ENCODE measurements at places on chromosomes 5 and 9. TPM values are rescaled to one million over a fixed set of nuclear protein-coding genes. Genes with fewer than 3 reads are reported as not detected.

DNA sequence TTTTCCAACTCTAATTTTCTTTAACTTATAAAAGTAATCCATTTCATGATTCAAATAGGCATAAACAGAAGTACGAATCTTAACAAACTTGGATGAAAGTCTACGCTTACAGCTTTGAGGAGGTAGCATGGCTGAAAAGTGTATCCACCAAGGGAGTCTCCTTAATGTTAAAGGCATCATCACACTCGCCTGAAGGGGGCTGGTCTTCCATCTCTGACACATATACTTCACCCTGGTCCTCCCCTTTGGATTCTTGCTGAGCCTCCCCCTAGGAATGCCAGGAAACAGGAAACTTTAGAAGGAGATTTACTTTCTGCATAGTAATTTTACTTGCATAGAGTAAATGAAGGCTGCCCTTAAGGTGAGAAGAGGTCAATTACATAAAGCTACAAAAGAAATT, 10.3 kb upstream of the NME5 start:
- H3K27ac ChIP-seq = no peak overlapping the region
- H3K4me3 ChIP-seq = no peak overlapping the region
- H3K36me3 ChIP-seq = no peaks in the 10 kb centered on the region

NSD1 gene
- 108 TPM for total RNA-seq

- peaks cover 2% of the 10 kb centered on the region for H3K27me3 ChIP-seq
- H3K36me3 ChIP-seq = no peaks in the 10 kb centered on the region
- peaks cover 10% of the 10 kb centered on the region for H3K4me1 ChIP-seq
- no peak for DNase-seq
- no peak overlapping the region for H3K27ac ChIP-seq
Measured at GRCh38 chr5:90131383-90132133, 278.0 kb downstream of the CETN3 start.

- no peaks in the 10 kb centered on the region for H3K27me3 ChIP-seq
- peak overlapping the region; percentile 47 for H3K27ac ChIP-seq
- H3K4me1 ChIP-seq = peaks cover 9% of the 10 kb centered on the region
Measured at GRCh38 chr5:124935065-124935464, 188.6 kb upstream of the ZNF608 start.

CEL gene
- 1.8 TPM for total RNA-seq

DNA sequence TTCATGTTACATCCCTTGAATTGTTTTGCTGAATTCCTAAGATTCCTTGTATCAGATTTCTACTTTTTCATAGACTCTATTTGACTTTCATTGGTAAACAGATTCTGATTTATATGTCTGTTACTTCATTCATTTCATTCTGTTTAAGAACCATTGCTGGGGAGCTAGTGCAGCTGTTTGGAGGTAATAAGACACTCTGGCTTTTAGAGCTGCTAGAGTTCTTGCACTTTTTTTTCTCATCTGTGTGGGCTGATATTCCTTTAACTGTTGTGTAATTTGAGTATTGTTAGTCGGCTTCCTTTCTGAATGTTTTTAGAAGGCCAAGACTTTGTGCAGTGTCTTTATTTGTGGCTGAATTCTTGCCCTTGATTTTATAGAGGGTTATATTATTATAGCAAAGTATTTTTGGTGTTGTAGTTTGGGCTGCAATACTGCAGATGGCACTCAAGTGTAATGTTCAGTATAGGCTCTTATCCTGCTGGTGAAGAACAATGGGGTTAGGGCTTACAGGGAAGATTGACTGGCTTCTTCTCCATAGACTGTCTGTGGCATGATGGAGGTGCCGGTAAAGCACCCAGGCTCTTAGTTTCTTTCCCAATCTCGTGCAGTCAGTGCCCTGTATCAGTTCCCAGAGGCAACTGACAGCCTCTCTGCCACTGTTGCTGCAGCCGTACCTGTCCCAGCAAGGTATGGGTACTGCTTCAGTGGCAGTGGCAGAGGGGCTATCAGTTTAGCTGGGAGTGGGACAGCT, 162.2 kb downstream of the OXCT1 start:
- H3K36me3 ChIP-seq = no peaks in the 10 kb centered on the region
- DNase-seq = no peak
- no peak overlapping the region for H3K4me3 ChIP-seq
- H3K27ac ChIP-seq = no peak overlapping the region
- H3K27me3 ChIP-seq = peaks cover 15% of the 10 kb centered on the region

PCDHB16 gene
- not detected for total RNA-seq

- H3K4me3 ChIP-seq = no peak overlapping the region
- no peaks in the 10 kb centered on the region for H3K4me1 ChIP-seq
- H3K27me3 ChIP-seq = peaks cover 15% of the 10 kb centered on the region
- no peak for DNase-seq
- no peaks in the 10 kb centered on the region for H3K36me3 ChIP-seq
Measured at GRCh38 chr5:72790186-72790585, 26.3 kb upstream of the TNPO1 start.
